ENCODE measurements at places on chromosomes 1 and 21.

DNA sequence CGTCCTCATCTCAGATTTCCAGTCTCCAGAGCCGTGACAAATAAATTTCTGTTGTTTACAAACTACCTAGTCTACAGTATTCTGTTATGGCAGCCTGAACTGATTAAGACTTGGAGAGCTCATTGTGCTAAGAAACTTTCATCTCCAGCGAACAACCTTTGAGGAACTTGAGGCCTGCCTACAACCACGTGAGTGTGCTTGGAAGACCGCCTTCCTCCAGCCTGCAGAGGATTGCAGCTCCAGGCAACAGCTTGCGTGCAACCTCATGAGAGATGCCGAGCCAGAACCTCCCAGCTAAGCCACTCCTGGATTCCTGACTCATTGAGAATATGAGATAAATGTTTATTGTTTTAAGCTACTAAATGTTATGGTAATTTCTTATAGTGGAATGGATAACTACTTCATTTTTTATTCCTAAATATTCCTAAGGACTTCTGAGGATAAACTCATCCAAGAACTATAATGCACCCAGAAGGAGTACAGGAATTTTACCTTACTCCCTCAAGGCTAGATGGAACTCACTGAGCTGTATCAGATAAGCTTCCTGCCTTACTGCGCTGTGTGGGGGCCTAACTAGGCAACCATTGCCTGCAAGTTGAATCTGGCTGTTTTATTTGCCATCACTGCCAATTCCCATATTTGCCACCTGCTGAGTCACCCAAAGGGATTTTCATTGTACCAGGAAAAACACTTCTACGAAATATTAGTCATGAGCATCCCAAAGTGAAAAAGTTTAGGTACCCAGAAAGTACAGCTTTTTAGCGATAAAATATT, 17.6 kb downstream of the FAM177B start:
- DNase-seq: no peak

DNA sequence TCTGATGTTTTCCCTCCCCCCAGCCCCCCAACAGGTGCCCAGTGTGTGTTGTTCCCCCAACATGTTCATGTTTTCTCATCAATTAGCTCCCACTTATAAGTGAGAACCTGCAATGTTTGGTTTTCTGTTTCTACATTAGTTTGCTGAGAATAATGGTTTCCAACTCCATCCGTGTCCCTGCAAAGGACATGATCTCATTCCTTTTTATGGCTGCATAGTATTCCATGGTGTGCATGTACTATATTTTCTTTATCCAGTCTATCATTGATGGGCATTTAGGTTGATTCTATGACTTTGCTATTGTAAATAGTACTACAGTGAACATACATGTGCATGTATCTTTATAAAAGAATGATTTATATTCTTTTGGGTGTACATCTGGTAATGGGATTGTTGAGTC, 24.6 kb downstream of the ZNF678 start:
- no peak for DNase-seq

- DNase-seq: no peak
Observed at GRCh38 chr1:46798810-46799209, at the start of gene CYP4B1. Gene CYP4B1 (plus strand): TSS chr1:46799046. CDS start chr1:46799082, 36 bp downstream.

GRCh38 chr1:62357916-62358315, 38.7 kb upstream of the KANK4 start:
- DNase-seq: no peak

DNA sequence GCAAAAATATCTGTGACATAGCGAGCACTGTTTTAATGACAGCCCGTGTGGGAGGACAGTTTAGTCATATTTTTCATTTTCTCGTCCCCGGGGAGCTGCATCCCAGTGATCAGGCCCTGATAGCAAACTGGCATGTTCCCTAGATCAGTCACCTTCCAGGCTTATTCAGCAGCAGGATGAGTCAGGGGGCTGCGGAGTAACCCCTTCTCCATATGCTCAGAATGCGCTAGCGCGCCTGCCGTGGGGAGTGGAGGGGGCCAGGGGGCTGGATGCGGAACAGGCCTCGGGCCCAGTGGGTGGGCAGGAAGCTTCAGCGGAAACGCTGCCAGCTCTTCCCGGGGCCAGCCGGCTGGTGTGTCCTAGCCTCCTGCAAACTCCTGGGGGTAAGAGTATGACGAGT, 94.0 kb downstream of the KCND3 start:
- no peak for DNase-seq

DNA sequence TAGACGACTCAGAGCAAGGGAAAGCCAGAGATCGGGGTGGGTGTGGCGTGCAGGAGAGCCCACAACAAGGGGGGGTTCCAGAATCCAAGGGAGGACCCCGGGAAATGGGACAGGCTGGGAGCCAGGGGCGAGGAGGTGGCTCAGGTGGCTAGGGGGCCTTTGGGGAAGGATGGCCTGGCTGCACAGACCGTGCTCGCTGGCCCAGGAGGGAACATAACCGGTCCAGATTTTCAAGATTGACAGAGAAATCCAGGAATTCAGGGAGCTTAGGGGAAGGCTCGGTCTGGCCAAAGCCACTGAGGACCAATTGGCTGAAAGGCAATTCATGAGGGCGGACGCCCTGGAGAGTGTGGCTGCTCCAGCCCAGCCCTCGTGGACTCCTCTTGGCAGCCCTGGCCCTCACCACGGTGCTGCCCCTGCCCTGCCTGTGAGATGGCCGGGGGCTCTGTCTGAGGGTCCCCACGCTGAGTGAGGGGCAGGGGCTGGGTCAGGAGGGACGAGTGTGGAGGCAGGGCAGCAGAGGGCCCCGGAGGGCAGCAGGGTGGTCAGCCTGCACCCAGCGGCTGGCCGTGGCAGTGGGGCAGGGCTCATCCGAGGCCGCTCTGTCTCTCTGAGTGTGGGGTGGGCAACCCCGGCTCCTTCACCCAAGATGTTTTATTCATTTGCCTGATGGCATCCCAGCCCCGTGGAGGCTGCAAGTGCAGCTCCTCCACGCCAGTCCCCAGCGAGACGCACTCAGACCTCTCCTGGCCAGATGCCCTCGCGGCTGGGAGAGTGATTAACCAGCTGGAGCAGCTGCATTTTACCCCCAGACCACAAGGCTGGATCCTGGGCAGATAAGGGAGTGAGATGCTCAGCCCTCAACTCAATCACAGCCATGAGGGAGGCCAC, 5.6 kb upstream of the LRRC3 start:
- DNase-seq: no peak

GRCh38 chr21:29193901-29194300, 63.5 kb downstream of the MAP3K7CL start:
- DNase-seq: no peak

- DNase-seq: no peak
Observed at GRCh38 chr1:64295561-64295960, 92.1 kb downstream of the UBE2U start.

- DNase-seq: no peak
Observed at GRCh38 chr1:80961464-80962190, 839.1 kb upstream of the ADGRL2 start.

DNA sequence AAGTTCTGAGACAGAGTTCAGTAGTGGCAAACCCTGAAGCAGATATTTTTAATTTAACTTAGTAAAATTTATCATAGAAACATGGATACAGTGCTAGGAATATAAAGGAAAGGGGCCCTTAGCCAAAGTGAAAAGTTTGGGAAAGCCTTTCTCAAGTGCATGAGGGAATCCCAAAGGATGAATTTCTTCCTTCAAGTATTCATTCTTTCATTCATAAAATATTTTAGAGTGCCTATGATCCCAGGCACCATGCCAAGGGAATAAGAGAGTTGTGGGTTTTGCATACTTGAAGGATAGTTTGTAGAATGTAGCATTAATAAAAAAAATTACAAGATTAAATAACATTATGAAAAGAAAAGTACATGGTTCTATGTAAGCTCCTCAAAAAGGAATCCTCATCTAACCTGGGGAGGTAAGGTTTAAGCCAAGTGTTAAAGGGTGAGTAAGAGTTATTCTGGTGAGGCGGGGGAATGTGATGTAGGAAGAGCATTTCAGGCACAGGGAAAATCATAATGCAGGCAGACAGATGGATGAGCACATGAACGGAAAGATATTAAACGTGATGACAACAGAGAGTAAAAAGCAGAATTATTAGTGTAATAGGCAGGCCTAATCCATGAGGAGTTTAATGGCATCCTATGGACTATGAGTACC, 40.4 kb upstream of the NTNG1 start:
- DNase-seq: no peak

DNA sequence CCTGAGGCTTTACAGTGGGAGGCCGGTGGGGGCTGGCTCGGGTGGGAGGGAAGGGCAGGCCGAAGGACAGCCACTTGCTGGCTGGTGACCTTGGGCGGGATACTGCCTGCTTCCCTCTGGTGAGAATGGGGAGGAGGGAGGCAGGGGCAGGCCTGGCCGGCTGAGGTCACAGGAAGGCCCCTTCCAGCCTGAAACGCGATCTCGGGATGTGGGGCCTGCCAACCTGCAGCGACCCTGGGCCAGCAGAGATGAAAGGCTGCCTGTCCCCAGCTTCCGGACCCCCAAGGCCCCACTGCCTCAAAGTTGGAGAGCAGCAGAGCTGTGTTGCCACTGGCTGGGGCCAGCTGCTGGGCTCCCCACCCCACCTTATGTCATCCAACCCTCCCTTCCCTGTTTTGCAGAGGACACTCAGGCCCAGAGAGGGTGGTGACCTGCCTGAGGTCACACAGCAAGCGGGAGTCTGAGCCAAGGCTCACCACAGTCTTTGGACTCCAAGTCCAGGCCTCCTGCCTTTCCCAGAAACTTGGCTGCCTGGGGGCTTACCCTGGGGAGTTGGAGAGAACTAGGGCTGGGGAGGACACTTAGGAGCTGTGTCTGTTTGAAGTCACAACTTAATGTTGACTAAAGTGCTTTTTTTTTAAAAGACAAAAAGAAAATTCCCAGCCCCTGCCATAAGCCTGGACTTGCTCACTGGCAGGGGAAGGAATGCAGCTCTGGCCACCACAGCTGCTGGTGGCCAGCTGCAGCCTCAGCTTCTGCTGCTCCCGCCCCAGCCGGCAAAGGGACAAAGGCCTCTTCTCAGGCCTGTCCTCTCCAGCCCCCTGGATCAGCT, 14.8 kb upstream of the WASF2 start:
- DNase-seq: no peak

DNA sequence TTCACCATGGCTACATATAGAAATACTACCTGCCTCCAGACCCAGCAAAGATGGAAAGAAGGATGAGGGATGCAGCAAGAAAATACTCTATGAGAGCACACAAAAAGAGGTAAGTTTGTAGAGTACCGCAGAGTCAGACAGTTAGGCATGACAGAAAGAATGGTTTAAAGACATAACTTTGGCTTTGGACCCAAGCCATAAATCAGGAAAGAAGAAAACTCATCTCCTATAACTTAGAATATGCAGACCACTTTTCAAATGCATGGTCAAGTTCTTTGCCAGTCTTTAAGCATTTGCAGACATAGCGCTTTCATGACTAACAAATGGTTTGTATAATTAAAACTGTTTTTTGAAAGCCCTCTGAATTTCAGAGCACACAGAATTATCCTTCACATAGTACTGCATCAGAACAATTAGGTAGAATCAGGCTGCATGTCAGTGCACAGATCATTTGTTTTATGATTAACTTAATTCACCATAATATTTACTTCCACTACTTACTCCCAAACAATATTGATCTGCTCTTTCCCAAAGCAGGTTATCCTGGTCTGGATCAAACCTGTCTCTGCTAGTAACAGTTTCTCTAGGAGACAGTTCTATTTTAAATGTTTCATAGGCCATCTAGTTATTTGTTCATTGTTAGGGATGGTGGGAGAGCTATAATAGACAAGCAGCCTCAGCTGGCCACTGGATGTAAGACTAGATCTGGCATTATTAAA, 280.7 kb upstream of the NR5A2 start:
- no peak for DNase-seq

GRCh38 chr1:100359139-100359538, 6.8 kb downstream of the CDC14A start:
- DNase-seq: no peak

GRCh38 chr1:200248541-200248940, 161.3 kb downstream of the ZNF281 start:
- DNase-seq: no peak

DNA sequence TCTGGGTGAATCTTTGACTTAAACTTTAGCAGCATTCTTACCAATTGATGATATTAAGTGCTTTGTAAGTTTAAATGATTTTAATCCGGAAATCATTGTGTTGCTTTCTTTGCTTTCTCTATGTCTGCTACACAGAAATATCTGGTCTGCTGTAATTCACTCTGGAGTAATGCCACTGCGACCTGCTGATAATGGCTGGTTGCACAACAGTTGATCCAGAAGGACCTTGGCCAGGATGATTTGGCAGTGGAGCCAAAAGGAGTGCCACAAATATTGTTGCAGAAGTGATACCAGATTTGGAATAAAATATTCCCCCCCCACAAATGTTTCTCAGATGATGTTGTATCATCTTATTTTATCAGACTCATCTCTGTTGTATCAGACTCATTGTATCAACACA, 2063.9 kb downstream of the MRPL39 start:
- DNase-seq: no peak

- no peak for DNase-seq
Observed at GRCh38 chr1:118914379-118915161, 73.6 kb downstream of the TBX15 start.

DNA sequence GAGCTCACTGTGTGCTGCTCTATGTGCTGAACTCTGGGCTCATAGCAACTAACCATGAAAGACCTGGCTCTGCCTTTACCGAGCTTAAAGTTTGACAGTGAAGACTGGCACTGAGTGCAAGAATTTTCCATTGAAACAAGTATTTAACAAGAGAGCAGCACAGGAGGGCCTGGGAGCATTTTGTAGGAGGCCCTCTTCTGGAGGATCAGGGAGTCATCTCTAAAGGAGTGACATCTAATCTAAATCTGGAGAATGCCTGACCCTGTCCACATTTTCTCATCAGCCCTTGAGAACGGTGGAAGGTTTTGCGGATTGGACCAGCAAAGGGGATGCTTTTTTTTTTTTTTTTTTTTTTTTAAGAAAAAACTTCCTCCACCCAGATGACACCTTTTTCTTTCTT, 150.8 kb downstream of the ROR1 start:
- no peak for DNase-seq

- DNase-seq: no peak
Observed at GRCh38 chr1:170230323-170230722, 84.6 kb downstream of the NTMT2 start.

DNA sequence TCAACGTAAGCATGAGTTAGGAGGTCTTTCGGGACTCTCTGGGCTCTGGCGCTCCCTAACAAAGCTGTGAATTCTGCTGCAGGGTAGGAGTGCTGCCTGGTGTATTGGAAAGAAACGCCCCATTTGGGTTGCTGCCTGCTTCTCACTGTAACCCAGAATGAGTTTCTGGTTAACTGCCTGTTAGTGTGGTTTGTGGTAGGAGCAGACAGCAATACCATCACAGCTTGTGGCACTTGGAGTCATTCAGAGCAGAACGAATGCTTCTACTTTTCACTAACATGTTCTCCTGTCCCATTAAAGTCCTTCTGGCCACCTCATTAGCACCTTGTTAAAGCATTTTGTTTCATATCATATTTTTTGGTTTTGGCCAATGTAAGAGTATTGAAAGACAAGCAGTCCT, 18.1 kb downstream of the MAP3K7CL start:
- DNase-seq: no peak

Measured in stimulated activated CD8-positive, alpha-beta memory T cell treated with anti-CD3 and anti-CD28 coated beads, Interleukin-4, amount 100 ng/mL, for 1 hour (primary cell).